RPMI8226 (cell line): ENCODE measurements at places on chromosomes 7 and 10.
A peak's percentile ranks its signal among the peaks of the same experiment; 100 is the strongest.

GRCh38 chr10:103333934-103334520 lies 16.9 kb downstream of the PCGF6 start:
- peak; percentile 18 for DNase-seq

- DNase-seq: no peak
Measured at GRCh38 chr10:48336978-48337599, 30.6 kb downstream of the MAPK8 start.

DNA sequence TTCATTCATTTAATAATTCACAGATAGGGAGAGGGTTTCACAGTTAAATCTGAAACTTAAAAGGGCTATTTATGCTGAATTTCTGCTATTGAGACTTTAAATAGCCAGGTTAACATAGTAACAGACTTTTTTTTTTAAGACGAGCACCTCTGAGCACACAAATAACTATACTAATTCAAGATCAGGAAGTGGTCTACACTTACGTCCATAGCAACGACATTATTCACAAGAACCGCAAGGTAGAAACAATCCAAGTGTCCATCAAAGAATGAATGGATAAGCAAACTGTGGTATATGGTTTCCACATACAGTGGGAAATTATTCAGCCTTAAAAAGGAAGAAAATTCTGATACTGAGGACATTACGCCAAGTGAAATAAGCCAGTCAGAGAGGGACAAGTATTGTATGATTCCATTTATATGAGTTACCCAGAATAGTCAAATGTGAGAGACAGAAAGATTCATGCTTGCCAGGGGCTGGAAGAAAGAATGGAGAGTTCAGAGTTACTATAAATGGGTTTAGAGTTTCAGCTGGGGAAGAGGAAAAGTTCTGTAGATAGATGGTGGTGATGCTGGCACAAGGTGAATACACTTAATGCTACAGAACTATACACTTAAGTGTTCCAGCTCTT lies 140.3 kb upstream of the LAMB4 start:
- DNase-seq: no peak

GRCh38 chr10:44988957-44989585 lies 10.5 kb upstream of the DEPP1 start:
- no peak for DNase-seq

- DNase-seq: no peak
Measured at GRCh38 chr10:116850058-116850611, 836 bp downstream of the ENO4 start.

- DNase-seq: no peak
Measured at GRCh38 chr10:5206799-5207198, 10.2 kb downstream of the AKR1C4 start.

- DNase-seq: no peak
Measured at GRCh38 chr7:157000741-157001653, 9.5 kb downstream of the MNX1 start.

- peak; percentile 46 for DNase-seq
Measured at GRCh38 chr7:98619450-98620321, 2.6 kb downstream of the NPTX2 start.

GRCh38 chr7:159128767-159129166 lies 15.9 kb downstream of the VIPR2 start:
- DNase-seq: no peak

DNA sequence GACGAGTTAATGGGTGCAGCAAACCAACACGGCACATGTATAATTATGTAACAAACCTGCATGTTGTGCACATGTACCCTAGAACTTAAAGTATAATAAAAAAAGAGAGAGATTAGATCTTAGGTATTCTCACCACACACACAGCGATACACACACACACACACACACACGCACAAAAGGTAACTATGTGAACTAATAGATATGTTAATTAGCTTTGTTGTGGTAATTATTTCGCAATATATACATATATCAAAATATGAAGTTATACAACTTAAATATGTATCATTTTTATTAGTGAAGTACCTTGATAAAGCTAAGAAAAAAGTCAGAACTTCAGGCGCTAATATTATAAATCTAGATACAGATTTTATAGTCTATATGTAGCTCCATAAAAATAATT lies 849.2 kb downstream of the IPMK start:
- no peak for DNase-seq

- DNase-seq: peak; percentile 90
Measured at GRCh38 chr10:63629363-63630084, 108.3 kb downstream of the REEP3 start.

- no peak for DNase-seq
Measured at GRCh38 chr10:110487411-110488331, 10.0 kb upstream of the DUSP5 start.

- no peak for DNase-seq
Measured at GRCh38 chr10:7196284-7196683, 214.6 kb downstream of the SFMBT2 start.

- no peak for DNase-seq
Measured at GRCh38 chr7:73716318-73716890, 3.1 kb downstream of the STX1A start.

GRCh38 chr10:125056161-125057132 lies 103.9 kb downstream of the CTBP2 start:
- peak; percentile 52 for DNase-seq

DNA sequence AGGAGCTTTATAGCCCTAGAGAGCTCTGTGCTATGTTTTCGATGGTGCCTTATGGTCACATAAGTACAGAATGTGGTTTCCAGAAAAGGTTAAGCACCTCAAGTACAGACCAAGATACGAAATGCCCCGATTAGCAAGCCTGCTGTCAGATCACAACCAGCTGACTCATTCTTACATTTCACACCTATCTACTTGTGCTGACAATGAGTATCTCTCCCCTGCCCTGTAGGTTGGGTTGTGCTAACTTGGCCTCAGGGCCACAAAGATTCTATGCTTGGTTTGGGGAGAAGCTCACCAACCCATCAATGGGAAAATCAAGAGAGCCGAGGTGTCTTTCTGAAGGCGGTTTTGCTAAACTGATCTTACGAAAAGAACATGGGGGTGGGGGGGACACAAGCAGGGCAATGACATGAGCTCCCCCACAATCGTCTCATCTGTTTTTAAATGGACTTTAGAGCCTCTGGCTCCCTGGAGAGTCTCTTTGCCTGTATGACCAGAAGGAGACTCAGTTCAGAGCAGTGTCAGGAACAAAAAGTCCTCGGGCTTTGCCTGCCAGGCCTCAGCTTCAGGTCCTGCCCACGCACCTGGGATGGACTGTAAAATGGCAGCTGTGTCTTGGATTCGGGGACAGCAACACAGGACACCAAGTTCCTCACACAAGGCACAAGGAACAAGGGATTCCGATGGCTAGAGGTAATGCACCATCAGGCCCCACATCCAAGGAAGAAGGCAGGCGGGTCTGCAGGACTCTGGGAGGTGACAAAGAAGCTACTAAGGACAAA lies 55.1 kb downstream of the FAM53B start:
- DNase-seq: no peak

GRCh38 chr10:11511321-11511720 lies 100.1 kb downstream of the USP6NL start:
- DNase-seq: no peak

- no peak for DNase-seq
Measured at GRCh38 chr10:120819366-120819765, 31.8 kb upstream of the WDR11 start.

DNA sequence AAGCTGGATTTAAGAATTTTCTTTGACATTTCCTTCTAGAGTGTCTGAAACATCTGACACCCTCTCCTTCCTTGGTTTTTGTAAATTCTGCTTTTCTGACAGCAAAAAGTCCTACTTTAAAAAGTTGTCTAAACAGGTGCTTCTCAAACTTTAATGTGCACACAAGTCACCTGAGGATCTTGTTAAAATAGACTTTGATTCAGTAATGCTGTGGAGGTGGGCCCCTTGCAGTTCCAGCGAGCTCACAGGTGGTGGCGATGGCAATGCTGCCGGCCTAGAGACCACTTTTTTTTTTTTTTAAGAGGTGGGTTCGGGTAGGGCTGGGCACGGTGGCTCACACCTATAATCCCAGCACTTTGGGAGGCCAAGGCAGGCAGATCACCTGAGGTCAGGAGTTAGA lies 77.1 kb downstream of the ABCC2 start:
- DNase-seq: no peak

DNA sequence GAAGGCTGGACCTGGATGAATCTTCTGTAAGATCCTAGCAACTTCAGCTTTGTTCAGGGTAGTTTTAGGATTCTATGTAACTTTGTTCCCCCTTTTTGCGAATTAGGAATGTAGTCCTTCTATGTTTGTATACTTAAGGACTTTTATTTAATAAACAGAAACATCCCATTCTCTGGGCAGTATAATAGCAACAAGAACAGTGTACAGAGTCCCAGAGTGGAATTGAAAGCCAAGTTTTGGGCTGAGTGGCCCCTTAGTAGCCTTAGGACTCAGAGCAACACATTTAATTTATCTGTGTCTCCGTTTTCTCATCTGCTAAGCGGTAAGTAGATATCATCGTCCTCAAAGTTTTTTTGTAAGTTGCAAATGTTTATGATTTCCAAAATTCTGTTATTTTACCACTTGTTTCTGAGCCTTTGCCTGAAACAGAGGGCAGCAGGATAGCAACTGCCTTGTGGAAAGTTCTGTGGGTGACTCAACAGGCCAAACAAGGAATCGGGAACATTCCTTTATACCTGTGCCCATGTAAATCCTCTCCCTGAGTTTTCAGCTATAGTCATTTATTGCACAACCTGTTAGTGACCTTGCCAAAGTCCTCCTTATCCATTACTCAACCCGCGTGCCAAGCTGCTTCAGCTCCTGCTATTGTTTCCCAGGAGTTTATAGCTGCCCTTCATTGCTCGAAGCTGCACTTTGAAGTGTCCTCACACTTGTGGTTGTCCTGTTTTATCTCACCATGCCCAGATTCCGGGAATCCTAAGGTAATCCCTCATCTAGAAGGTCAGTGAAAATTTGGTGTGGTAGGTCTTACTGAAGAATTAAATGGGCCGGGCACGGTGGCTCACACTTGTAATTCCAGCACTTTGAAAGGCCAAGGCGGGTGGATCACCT lies 199.1 kb upstream of the AHR start:
- no peak for DNase-seq

- DNase-seq: no peak
Measured at GRCh38 chr10:3727268-3727667, 57.7 kb downstream of the KLF6 start.

- DNase-seq: no peak
Measured at GRCh38 chr10:24240041-24240751, 31.3 kb downstream of the KIAA1217 start.

DNA sequence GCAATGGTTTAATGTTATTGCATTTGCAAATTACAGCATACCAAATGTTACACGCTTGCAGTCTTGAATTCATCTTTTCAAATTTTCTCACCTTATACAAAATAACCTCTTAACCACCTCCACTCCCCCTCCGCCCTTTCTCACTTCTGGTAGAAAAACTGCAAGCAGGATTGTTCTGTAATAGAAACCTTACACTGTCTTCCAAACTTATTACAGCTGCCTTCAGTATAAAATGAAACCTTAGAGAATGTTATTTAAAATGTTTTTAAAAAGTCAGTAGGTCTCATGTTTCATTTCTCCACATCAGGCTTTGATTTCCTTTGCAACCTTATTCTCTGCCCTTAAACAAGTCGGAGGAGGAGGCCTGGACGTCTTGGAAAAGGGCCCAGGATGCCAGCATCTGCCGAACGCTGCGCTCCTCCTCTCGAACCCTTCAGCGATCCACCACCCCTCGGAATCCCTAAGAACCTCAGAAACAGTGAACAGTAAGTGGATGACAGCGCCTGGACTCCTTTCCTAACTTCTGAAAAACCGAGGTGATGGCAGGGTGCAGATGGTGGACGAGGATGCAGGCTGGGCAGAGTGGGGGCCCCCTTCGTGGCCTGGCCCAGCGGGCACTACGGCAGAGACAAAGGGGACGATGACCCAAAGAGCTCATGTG lies 74.0 kb downstream of the FGFR2 start:
- no peak for DNase-seq

- DNase-seq: no peak
Measured at GRCh38 chr7:118217210-118217619, 7.3 kb upstream of the ANKRD7 start.

DNA sequence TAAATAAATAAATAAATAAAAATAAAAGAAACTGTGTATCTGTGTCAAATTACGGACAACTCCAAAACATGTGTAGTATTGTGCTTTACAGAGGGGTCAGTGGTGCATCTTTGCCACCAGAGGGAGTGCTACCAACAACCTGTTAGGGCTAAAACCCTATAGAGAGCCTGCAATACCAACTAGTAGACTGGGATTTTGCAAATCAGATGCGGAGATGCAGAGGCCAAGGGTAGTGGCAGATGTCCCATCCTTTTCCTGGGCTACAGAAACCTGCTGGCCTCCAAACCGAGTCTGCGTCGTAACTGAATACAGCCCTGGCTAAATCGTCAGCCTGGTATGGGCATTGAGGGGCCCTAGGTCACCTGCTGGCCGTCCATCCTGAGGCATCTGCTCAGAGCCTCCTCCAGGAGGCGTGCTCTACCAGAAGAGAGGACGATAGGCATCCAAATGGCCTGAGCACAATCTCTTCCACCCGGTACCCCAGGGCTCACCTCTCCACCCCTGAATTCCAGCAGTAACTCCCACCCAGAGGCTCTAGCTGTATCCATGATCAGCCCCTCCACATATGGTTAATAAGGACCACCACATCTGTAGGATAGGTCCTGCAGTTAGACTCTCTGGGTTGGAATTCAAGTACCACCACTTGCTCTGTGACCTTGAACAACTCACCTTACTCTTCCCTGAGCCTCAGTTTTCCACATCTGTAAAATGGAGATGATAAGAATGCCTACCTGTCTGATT lies 6.2 kb upstream of the RRP12 start:
- DNase-seq: peak; percentile 79

DNA sequence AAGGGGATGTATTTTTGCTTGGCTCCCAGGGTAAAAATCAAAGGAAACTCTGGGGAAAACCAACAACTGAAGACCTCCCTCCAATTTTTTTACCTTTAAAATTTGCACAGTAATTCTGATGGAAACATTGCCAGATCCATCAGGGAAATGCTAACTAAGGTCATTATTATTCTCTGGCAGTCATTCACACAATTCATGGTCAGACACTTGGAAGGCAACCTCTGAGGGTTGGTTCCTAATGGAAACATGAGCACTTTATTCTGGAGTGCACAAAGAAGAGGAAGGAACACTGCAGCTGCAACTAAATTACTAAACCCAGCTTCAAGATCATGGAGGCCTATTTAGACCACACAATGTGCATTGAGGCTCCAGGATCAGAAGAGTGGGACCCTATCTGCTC lies 34.2 kb downstream of the SRI start:
- DNase-seq: no peak

DNA sequence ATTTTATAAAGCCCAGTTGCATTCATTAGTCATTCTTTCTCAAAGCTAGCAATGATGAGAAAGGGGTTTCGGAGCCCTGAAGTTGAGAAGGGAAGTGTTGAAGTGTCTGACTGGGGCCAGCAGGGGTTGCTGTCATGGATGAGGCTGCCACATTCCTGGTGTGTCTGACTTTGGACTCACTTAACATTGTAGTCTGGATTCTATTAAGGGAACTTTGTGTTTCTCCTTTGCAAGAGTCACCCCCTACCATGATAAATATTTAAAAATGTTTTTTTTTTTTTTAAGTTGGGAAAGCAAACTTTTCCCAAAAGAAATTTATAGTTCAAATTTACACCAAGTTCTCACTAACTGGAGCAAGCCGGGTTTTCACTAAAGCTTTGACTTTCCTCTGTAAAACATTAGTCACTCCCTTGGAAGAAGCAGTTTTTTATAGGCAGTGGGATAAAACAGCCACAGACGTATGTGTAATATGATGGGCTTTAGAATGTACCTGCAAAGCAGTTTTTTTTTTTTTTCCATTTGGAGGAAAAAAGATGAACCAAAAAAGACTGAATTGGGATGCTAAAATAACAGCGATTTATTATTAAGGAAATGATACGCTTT lies 243.6 kb downstream of the TWIST1 start:
- DNase-seq: no peak
